ENCODE measurements at places on chromosomes 4 and X.

- DNase-seq = no peak
These were observed 305.9 kb upstream of the HAND2 start for GRCh38 chr4:173835903-173836302.

GRCh38 chrX:120468479-120468824 is 644 bp downstream of the LAMP2 start:
- no peak for DNase-seq

- peak; percentile 47 for DNase-seq
These were observed 34.7 kb downstream of the SLC25A5 start for GRCh38 chrX:119502727-119503483.

- no peak for DNase-seq
These were observed 14.1 kb downstream of the HTRA3 start for GRCh38 chr4:8283631-8284121.

GRCh38 chr4:25749150-25749794 is 93.6 kb downstream of the SLC34A2 start:
- no peak for DNase-seq

GRCh38 chrX:134764202-134764785 is 106.0 kb upstream of the PLAC1 start:
- DNase-seq = peak; percentile 34

- no peak for DNase-seq
These were observed 28.5 kb upstream of the SEPTIN6 start for GRCh38 chrX:119721487-119721886.

- no peak for DNase-seq
These were observed 167.1 kb downstream of the MAML3 start for GRCh38 chr4:139986689-139987501.

GRCh38 chr4:5839332-5839731 is 53.6 kb downstream of the CRMP1 start:
- no peak for DNase-seq

GRCh38 chrX:46184749-46185148 is 360.5 kb downstream of the ZNF674 start:
- no peak for DNase-seq

- DNase-seq = no peak
These were observed 36.3 kb downstream of the ARAP2 start for GRCh38 chr4:36207831-36208520.

GRCh38 chrX:49260221-49260985 is 4.1 kb downstream of the FOXP3 start:
- DNase-seq = no peak

- peak; percentile 52 for DNase-seq
These were observed 38.6 kb upstream of the MSMO1 start for GRCh38 chr4:165288639-165289422.

DNA sequence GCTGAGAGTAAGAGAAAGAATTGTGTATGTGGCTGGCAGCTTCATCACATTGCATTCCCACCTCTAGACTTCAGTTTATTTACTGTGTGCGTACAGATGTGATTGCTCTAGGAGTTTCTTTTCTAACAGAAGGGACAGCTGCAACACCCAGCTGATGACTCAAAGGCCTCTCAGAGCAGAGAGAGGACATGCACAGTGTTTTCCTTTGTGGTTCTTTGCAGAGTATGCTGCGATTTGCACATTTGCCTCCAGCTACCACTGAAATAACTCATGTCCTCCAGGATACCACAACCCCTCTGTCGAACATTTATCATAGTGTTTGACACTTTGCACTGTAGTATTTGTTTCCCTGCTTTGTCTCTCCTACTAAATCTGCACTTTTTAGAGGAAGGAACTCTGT is 294.1 kb downstream of the STIM2 start:
- DNase-seq = peak; percentile 59

- DNase-seq = no peak
These were observed 226.3 kb upstream of the PPARGC1A start for GRCh38 chr4:24116107-24116506.

GRCh38 chr4:94011190-94011589 is 182.6 kb downstream of the ATOH1 start:
- DNase-seq = no peak

DNA sequence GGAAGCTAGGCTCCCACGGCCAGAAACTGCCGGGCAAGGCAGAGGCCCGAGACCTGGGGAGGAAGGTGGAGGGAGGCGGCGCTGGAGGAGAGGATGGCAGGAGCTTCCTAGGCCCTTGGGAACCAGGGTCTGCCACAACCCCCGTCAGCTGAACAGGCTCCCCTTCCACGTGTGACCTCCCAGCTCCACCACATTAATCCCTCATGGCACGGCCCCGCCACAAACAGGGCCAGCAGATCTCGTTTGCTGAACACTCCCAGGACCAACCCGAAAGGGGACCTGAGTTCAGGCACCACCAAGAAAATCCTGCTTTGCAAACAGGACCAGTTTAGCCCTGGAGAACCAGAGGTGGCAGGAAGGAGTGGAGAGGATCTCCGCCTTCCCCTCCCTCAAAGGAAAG is 62.7 kb downstream of the FHDC1 start:
- no peak for DNase-seq
